Stomach (tissue), 19 donors: ENCODE measurements at places on chromosomes 4 and X. TPM values are rescaled to one million over a fixed set of nuclear protein-coding genes. Genes with fewer than 3 reads are reported as not detected.

GRCh38 chr4:6845027-6845426 lies 62.5 kb downstream of the KIAA0232 start:
- DNase-seq: no peak

INPP4B gene
- polyA plus RNA-seq: 1.4 TPM

ATP8A1 gene
- 5.1 TPM for polyA plus RNA-seq

DNA sequence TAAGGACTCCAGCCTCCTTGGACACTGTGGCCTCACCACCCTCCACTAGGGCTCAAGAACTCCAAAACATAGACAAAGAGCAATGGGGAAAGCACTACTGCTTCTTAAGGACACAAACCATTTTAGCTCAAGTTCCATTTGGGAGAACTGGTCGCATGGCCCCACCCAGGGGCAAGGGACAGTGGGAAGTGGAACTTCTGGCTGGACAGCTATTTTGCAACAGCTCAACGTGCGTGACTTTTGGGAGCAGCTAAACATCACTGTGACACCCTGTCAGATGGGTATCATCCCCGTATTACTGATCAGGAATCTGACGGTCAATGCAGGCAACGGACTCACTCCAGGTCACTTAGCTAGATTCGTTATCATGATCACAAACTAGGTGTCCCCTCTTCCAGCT lies 9.0 kb upstream of the GLOD5 start:
- DNase-seq: no peak

DNA sequence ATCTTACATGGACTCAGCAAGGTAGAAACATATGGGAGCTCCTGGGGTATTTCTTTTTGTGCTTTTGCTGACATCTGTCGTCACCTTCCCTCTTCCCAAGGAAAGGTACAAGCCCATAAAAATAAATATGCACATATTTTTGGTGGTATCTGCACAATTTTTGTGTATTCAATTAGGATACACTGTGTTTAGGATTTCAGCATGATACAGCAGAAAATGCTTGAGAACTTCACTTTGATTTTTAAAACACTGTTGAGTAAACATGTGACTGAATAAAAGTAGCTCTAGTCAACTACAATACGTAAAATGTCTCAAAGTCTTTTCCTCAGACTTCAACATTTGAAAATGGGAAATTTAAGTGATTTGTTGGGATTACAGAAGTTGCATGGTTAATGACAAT lies 99.4 kb upstream of the SPANXC start:
- DNase-seq: no peak

DNA sequence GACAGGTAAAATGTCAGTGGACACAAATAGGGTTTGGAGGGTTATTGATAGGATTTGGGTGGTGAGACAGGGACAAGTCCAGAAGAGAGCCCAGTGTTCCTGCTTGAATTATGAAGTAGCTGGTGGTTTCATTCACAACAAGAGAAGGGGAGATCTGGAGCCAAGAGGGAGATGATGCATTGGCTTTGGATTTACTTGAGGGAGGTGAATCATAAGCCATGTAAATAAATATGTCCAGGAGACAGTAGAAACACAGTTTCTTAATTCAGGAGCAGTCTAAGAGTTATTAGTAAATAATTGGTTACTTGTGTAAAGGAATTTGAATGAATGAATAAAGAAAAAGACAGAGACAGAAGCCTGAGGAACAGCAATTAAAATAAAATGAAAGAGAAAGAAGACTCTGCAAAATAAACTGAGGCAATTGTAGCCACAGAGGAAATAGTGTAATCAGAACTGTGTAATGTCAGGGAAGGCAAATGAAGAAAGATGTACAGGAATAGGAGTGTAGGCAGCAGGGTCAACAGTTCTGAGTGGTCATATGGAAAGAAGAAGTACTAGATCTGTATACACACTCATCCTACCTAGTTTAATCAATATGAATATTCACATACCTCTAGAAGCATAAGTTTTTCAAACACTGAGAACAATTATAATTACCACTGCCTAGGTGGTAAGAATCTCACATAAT lies 50.2 kb upstream of the CXCL8 start:
- no peak for DNase-seq

GRCh38 chr4:89572224-89572858 lies 264.6 kb downstream of the SNCA start:
- no peak for DNase-seq

GRCh38 chrX:126836186-126836585 lies 16.7 kb downstream of the PRR32 start:
- no peak for DNase-seq

DNA sequence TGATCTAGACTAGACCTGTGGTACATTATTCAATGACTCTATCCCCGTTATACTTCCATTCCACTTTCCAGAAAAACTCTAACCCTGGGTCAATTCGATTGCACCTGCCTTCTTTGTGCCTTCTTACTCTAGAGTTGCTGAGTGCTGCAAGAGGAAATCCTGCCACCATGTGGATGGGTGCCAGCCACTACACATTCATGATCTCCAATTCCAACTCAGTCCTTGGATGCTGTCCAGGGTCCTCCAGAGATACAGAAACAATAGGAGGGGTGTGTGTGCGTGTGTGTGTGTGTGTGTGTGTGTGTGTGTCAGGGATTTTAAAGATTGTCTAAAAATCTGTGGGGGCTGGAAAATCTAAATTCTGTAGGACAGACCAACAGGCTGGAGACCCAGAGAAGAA lies 42.9 kb upstream of the INTS6L start:
- peak; percentile 85 for DNase-seq

CYSLTR1 gene
- 2.7 TPM for polyA plus RNA-seq

DNA sequence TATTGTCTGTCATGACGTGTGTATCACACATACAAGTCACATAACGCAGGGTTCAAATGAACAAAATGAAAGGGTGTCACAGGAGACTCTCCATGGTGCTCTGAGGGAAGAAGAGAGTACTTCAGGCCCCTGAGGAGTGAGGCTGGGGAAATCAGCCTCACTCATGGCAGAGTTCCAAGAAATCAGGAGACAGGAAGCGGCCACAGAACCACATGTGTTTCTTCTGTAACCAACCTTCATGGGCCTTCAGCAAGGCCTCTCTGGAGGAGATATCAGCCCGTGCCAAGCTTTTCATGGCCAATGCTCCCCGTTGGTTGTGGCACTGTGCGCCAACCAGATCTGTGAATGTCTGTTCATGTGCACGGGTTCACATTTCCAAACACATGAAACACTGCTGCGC lies 76.0 kb downstream of the NAT8L start:
- no peak for DNase-seq

PWWP3B gene
- polyA plus RNA-seq: 0.25 TPM

DNA sequence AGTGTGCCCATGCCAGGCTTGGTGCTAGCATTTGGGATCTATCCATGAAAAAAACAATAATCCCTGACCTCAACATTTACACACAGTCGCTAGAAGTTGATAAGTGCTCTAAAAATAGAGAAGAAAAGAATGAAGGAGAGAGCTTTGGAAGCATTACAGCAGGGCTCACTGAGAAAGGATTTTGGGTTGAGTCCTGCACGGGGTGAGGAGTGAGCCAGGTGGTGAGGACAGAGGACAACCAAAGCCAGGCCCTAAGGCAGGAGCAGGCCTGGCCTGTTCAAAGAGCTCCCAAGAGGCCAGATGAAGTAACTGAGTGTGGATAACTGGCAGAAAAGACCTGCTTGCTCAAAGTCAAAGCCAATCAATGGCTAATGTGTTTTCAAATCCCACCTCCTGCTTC lies 20.7 kb upstream of the PROM1 start:
- DNase-seq: no peak
